T-helper 9 cell (primary cell): ENCODE measurements at places on chromosomes 12 and 14.

DNA sequence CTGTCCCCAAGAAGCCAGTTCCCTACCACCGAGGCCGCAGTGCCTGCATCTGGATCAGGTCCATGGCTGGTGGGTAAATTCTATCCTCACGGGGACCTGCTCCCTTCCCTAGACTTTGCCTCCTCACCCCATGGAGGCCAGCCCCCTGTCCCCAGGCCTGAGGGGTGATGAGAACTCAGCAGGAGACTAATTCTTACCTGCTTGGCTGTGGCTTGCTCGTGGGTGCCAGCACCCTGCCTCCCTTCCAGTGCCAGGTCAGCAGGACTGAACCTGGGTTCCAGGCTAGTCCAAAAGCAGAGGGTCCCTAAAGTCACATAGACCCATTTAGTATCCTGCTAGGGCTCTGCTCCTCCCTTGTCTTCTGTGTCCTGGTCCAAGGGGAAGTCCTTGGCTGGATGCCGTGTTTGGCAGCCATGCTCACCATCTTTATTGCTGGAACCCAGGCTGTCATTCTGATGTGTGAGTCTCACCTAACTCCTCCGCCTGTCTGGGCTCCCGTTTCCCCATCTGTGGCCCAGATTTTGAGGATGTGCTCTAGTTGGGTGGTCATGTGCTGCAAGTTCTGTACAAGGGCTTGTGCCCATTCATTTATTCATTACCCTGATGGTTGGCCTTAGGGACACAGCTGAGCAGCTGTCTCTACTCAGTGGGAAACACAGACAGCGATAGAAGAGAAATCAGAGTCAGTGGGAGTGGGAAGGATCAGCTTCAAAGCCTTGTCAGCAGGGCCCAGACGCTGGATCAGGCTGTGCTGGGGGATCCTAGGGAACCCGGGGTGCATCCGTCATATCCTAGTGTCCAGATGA lies 949 bp downstream of the PLBD2 start:
- DNase-seq = no peak

- no peak for DNase-seq
Observed at GRCh38 chr12:65022960-65023359, 98.1 kb downstream of the WIF1 start.

DNA sequence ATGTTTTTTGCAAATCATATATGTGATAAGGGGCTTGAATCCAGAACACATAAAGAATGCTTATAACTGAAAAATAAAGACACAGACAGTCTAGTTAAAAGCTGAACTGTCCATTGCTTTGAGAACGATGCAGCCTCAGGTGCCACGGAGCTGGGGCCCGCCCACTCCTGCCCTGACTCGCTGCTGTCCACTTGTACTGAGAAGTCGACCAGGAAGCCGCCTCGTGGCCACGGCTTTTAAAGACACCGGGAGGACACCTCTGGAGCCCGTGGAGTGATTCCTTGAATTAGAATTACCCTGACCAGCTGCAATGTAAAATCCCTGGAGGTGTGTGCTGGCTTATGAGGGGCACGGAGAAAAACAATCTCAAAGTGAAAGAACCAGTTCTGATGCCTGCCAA lies 23.9 kb upstream of the TEX22 start:
- DNase-seq = no peak

GRCh38 chr12:16608946-16609539 lies 3.1 kb upstream of the LMO3 start:
- DNase-seq = no peak

DNA sequence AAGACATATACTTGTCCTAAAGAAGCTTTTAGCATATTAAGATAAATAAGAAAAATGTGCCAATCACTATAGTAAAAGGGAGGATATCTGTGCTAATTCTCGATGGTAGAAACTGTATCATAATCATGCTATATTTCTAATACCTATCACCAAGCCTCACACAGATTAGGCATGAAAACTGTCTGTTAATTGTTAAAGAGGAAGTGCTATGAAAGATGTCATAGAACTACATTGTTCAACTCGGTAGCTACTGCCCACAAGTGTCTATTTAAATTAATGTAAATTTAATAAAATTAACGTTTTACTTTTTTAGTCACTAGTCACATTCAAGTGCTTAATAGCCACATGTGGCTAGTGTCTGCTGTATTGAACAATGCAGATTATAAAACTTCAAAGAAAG lies 77.5 kb upstream of the KICS2 start:
- no peak for DNase-seq

- DNase-seq = no peak
Observed at GRCh38 chr12:130117233-130117632, 45.0 kb upstream of the FZD10 start.

- no peak for DNase-seq
Observed at GRCh38 chr12:19431407-19432308, 7.6 kb upstream of the AEBP2 start.

GRCh38 chr14:22753586-22753985 lies 12.9 kb upstream of the OXA1L start:
- DNase-seq = no peak

DNA sequence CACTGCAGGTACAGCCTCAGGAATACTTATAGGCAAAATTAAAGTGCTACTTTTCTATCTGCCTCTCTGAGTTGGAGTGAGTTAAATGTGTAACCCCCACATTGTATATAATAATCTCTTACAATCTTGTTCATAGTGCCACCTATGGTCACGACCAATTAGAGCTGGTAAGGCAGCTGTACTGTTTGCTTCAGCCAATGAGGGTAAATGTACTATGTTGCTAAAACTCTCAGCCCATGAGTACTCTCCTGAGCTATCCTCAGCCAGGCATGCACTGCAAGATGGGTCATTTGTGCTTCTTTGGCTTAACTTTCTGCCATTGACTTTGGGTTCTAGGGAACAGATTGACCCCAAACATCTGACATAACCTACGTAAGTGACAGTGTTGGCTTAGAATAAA lies 15.0 kb upstream of the MDM2 start:
- DNase-seq = no peak

DNA sequence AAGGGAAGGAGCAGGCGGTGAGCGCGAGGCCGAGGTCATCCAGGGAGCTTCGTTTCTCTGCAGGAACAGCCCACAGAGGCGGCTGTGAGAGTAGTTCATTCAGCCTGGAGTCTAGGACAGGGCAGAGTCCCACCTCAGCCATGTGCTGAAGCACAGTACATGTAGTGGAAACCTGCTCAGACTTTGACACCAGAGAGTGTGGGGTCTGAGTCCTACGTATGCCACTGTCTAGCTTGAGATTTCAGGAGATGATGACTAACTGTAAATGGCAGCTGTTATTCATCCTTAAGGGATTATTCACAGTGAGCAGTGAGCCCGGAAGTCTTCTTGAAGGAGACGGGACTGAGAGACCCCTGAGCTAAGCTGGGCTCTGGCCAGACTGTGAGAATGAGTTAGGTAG lies 938 bp upstream of the SLC6A13 start:
- no peak for DNase-seq

GRCh38 chr14:93592786-93593185 lies 162.0 kb downstream of the UNC79 start:
- no peak for DNase-seq

DNA sequence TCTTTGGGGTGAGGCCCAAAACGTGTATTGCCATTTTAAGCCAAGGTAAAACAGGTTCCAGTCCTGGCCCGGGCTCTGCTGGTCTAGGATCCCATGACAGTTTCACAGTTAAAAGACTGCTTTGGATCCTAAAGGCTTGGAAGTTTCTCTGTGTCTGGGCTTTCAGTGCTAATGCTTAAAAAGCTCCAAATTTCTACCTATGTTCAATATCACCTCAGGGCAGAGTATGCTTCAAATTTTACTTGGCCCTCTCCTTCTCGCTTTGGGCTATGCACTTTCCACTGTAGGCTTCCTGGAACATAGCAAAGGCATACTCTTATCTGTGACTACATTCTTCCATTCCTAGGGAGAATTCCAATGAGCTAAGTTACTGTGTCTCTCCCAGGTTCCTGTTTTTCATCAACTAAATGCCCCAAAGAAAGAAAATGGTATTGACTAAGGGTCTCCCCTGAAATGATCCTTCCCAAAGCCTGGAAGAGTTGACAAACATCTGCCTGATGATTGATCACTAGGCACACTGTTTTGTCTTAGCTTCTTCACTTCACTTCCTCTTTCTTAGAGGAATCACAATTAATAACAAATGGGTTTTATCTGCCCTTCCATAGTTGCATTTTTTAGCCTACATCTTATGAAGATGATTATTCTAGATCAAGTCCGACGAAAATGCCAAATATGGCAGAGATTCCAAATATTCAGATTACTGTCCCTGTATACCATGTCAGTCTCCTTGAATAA lies 79.4 kb downstream of the TMTC2 start:
- DNase-seq = no peak

DNA sequence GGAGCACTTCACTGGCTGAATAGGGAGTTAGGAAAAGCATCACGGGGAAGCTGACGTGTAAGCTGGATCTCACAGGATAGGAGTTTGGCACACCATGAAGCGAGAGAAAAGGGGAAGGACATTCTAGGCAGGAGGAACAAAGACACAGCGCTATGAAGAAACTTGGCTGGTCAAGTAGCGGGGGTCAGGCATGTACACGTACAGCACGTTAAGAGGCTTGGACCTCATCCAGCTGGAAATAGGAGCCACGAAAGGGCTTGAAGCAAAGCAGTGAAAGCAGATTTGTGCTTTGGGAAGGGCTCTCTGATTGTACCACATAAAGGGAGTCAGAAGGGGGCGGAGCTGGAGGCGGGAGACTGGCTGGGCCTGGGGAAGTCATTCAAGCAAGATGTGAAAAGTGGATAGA lies 19.6 kb upstream of the GALNT8 start:
- DNase-seq = no peak

- DNase-seq = no peak
Observed at GRCh38 chr14:62082779-62083178, 320.6 kb downstream of the SNAPC1 start.

DNA sequence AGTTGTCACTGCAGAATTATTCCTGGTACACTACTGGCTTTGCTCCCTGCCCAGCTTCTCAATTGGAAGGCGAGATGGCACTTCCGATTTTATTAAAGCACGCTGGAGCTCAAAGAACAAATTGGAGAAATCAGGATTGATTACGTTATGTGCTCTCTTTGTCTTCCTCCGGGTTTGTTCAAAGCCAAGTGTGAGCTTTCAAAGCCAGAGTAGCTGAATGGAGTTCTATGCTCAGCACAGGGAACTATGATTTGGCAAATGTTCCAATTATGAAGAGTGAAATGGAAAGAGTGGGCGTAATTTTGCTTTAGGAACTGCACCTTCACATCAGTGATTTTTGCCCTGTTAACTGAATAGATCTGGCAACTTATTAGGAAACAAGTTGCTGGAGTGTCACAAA lies 72.4 kb downstream of the FLRT2 start:
- no peak for DNase-seq

DNA sequence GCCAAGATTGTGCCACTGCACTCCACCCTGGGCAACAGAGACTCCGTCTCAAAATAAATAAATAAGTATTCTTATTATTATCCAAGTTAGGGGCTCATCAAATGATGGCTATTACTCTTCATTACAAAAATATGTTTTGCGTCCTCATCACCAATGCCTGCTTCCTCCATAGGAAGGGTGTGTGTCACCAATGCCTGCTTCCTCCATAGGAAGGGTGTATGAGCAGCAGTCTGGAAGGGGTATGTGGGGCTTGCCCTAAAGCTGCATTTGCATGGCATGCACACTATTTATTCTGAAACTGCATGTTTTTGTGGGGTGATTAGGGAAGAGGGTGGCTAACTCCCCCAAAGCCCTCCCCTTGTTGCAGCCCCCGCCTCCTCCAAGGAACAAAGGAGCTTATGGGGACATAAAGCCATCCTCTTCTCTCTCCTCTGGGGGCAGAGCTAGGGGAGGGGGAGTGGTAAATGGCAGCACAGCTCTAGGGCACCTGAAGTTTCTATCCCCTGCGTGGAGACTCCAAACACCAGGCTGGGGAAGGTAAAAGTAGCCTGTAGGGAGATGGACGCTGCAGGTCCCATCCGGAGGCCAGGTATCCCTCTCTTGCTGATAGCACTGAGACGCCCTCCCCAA lies 1.3 kb downstream of the CAMKK2 start:
- DNase-seq = no peak

DNA sequence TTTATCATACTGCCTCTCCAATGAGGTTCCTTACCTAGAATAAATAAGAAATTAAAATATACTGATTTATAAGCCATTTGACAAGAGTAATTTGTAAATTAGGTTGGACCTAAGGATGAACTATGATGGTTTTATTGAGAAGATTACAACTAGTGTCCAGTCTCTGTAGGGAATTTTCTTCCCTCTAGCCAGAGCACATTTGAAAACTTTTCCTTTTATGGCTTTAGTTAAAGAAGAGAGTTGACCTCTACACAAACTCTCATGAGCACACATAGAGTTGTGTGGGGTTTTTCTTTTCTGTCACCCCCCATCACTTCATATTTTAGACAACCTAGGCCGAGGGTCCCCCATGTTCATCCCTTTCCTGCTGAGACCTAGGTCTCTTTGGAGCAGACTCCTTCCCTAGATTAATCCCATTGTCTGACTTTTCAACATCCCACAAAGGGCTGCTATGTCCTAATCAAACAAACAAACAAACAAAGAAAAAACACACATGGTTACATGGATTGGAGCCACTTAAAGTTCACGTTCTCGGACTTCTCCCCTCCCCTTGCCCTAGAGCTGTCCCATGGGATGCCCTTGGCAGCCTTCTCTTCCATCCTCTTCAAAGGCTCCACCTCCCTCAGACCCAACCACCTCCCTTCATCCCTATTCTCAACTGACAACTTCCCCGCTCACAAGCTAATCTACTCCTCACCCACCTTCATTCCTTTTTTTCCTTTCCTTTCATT lies 40.7 kb downstream of the GPR135 start:
- DNase-seq = no peak

DNA sequence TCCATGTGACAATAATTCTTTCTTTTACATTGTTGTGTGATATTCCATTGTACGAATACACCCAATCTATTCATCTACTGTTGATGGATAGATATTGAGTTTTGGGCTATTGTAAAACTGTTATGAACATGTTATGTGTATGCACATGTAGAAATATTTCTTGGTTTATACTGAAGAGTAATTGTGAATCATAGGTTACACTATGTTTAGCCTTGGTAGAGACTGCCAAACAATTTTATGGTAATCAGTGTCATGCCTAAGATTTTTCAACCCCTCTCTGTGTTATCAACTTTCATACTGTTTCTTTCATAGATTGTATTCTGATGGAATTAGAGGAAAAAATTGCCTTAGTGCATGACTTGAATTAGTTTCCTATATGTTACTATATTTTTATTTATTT lies 39.5 kb downstream of the FRMD6 start:
- DNase-seq = no peak

DNA sequence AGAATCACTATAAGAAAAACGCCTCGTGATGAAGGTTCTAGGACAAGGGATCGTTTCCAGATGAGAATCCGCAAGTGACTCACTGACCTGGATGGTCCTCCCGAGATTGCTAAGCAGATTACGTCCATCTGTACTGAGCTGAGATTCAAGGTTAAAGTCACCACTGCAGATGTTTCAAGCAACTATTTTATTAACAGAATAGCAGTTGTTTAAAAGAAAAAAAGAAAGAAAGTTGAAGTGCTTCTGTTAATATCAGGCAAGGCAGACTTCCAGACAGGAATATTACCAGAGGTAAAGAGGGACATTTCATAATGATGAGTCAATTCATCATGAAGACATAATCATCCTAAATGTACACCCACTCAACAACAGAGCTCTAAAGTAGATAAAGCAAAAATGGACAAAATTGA lies 17.9 kb downstream of the PXN start:
- no peak for DNase-seq
